ENCODE measurements at places on chromosomes 1 and 21.

DNA sequence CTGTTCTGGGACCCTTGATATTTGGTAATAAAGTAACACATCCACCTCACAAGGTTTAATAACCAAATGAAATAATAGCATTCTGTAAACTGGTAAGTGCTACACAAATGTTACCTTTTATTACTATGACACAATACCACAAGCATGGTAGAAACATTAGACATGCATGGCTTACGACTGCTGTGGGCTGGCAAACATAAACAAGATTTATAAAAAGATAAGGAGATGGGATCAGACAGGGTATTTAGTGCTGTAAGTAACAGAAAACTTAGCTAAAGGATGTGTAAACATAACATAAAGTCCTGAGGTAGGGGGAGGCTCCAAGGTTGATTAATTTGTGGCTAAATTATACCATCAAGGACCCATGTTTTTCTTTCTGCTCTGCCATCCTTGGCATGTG, 212.6 kb downstream of the BARHL2 start:
- DNase-seq: no peak

DNA sequence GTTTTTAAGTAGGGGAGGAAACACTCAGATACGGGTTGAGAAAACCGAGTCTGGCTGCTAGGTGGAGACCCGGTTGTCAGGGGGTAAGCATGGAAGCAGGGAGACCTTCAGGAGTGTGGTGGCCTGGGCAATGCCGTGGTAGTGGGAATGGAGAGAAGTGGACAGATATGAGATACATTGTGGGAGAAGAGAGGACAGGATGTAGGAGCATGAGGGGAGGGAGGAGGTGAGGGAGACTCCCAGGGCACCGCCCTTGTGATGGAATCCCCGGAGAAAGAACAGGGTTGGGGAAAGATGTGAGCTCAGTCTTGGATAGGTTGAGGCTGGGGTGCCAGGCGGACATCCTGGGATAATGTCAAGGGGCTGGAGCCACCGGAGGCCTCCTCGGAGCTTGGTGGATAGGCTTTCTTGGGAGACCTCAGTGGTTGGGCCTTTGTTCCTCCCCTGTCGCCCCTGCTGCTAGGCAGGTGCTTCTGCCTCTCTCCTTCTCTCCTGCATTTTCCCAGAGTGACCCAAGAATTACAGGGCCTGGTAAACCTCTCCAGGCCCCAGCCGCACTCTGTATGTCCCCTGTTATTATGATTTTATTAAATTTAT, 21.3 kb downstream of the ZNF362 start:
- DNase-seq: no peak

- DNase-seq: no peak
These were observed 71.0 kb upstream of the LRRC53 start for GRCh38 chr1:74583397-74583796.

GRCh38 chr1:28139025-28139712, 37.3 kb downstream of the PTAFR start:
- DNase-seq: no peak

- no peak for DNase-seq
These were observed 41.6 kb downstream of the CATSPERE start for GRCh38 chr1:244502630-244503029.

DNA sequence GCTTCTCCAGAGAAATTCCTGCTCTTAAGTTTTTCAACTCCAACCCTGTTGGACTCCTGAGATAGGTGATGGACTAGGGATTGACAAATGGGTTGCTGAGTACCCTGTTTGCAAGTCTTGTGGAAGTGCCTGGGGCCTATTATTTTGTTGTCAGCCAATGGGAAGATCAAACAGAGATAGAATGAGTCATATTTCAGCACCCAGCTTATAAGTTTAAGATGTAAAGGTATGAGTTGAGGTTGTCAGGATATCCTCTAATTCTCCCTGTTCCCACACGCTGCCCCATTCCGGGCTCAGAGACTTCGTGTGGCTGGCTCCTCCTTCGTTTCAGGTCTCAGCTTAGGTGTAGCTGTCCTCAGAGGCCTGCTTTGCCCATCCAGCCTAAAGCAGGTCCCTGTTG, 91.8 kb downstream of the CENPF start:
- DNase-seq: no peak

GRCh38 chr21:38504066-38504465, 5.8 kb upstream of the ERG start:
- DNase-seq: no peak

DNA sequence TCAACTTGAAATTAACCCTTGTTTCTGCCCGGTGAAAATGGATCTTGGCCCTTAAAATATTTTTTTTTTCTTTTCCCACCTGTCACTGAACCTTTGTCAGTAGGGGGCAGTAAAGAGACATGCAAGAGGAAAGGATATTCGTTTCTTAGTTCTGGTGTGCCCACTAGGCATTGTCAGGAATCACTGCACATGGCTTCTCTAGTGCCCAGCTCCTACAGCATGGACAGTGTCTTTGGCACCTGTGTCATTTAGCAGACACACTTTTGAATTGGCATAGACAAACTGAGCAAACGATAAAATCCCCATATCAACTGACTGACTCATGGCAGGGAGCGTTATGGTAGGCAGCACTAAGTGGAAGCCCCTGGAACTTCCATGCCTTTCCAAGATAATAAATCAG, 1048.1 kb downstream of the BRINP3 start:
- no peak for DNase-seq
